Brain pericyte (primary cell): ENCODE measurements at places on chromosomes 2 and 18.

DNA sequence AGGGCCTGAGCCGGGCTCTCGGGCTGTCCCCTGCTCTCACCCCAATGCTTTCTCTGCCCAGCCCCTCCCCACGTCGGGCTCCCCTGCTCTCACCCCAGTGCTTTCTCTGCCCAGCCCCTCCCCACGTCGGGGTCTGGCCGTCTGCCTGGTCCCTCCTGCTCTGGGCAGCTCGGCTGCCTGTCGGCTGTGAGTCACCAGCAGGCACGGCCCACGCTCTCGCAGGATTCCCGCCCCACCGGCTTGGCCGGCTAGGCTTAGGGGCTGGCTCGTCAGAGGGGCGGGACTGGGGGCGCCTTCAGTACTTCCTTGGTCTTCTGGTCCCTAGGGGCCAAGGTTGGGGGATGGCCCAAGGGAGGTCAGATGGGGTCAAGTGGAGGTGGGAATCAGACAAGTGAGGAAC lies 3.3 kb downstream of the BOK start:
- no peak for DNase-seq

DNA sequence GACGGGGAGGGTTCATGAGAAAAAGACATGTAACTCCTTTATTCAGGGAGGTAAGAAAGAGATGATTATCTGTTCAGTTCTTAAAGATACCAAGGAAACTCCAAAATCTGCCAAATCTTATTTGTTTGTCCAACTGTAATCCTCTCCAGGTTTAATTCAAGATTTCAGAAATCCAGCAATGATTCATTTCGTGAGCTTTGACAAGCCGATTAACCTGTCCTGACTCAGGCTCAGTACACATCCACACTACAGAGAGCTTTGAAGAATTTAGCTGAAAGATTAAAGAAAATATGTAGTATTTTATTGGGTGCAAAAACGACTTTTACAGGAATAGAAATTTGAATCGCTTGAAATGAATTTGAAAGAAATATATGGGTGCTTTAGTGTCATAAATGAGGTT lies 1.1 kb downstream of the SPAG16 start:
- DNase-seq: no peak

- DNase-seq: no peak
Measured at GRCh38 chr2:33492399-33493134, 16.1 kb downstream of the RASGRP3 start.

DNA sequence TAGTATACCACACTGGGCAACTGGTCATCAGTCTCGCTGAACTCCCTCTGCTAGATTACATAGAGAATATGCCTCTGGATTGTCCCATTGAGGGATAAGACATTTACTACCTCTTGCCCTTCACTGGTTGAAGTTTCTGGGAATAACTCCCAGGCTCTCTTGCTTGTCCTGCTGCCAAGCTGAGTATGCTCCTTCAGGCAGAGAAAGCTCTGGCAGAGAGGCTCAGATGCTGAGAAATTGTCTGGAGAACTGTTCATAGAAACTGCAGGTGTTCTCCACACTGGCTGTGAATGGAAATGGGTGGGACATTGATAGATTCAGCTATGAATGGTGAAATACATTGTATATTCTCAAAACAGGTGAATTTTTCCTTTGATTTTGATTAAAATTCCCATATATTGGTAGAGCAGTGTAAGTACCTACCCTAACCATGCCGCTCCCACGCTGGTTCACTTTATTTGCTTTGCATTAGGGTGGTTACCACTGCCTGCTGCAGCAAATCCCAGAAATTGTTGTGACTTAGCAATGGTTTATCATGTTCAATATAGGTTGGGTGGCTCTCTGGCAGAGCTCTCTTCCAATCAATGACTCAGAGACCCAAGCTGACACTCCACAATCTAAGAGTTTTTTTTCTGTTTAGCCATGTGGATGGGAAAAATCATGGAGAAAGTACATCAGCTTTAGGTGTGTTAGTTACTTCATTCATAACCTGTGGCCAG lies 36.7 kb downstream of the FAM117B start:
- no peak for DNase-seq

GRCh38 chr2:70123051-70123828 lies 36.0 kb downstream of the PCBP1 start:
- no peak for DNase-seq

GRCh38 chr2:68879296-68879695 lies 8.1 kb upstream of the BMP10 start:
- no peak for DNase-seq

DNA sequence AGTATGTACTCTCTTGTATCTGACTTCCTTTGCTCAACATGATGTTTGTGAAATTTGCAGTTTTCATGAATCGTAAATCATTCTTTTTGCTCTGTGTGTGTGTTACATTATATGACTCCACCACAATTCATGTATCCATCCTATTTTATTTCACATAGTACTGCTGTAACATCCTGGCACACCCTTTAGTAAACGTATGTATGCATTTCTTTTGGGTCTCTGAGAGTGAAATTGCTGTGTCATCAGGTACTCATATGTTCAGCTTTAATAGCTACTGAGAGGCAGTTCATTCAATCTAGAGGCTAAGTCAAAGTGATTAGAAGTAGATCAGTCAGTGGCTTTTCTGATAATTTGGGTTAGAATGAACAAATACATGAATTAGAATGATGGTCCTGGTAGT lies 118.8 kb downstream of the ESCO1 start:
- no peak for DNase-seq

DNA sequence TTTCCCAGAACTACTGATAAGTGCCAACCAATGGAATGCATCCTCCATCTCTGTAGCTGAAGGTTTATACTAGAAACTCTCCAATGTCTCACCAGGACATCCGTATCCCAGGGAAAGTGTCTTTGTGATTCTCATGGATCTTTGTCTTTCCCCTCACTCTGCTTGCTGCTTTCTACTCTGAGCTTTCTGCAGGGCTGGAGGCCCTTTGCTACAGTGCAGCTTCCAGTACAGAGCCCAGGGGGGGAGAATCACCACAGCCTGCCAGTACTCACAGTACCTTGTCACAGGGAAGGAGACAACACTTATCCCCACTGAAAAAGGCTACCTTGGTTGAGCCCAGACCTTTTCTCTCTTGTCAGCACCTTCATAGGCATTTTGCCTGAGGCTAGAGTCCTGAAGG lies 627.0 kb downstream of the CNTNAP5 start:
- DNase-seq: no peak

GRCh38 chr2:109508556-109508955 lies 105.2 kb downstream of the SEPTIN10 start:
- DNase-seq: no peak

DNA sequence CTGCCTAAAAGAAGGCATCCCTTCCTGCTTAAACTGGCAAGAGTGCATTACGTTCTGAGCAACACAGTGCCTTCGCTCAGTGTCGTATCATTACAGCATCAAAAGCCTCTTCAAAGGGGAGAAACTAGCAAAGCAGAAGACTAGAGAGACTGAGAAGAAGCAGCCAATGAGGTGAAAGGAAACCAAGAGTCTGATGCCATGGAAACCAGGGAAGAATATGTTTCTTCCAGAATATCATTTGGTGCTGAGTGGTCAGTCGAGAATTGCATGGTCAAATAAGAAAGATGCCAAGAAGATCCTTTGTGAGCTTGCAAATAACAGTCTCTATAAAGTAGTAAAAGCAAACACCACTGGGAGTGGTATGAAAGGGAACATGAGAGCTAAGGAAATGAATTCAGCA lies 312.1 kb upstream of the CHST9 start:
- no peak for DNase-seq

- DNase-seq: no peak
Measured at GRCh38 chr18:27704736-27705361, 472.1 kb downstream of the CDH2 start.

- no peak for DNase-seq
Measured at GRCh38 chr2:32422133-32422532, 65.3 kb downstream of the BIRC6 start.

DNA sequence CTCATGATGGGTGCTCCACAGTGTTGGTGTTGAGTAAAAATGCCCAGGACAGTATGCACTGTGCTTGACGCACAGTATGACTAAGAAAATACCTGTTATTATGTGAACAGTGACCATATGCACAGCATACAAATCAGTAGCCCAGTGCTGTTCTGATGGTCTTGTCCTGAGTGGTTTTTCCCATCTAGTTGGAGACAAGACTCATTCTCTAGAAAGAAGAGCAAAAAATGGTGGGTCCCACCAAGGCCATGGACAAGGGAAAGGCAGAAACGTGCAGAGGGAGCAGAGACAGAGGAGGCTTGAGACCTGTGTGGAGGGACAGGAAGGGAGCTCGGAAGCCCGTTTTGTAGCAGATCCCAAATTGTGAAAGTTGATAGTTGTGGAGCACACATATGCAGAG lies 987 bp upstream of the SMIM21 start:
- no peak for DNase-seq

DNA sequence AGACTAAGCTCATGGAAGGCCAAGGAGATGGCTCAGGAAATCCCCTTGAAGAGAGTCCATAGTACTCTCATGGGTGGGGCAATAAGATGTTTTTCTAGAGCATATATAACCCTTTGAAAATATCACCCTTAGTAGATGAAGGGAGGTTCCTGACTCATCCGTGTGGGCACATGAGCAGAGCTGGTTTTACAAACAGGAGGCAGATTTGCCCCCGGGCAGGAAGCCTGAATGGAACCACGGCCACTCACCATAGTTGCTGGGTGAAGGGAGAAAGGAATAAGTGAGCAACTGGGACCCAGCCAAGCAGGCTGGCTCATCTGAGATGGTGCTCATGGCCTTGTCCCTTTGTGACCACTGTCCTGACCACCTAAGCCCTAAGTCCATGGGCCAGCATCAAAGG lies 29.0 kb upstream of the MAPRE3 start:
- no peak for DNase-seq

DNA sequence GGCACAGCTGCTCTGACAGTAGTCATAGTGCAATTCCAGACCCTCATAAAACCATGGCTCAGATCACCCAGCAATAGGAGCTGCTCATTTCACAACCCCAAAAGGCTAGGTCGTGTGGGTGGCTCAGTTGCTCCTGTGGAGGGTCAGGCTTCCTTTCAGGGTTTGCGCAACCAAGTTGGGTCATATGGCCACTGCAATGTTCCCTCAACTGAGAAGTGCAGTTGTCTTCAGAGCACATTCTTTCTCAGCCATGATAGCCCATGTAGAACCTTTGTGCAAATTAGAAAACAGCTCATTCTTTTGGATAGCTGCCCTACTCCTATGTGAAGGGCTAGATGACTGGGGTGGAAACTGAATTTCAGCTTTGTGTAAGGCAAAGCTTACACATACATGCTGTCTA lies 3.2 kb downstream of the SERPINB13 start:
- DNase-seq: no peak

GRCh38 chr18:55119434-55119833 lies 160.2 kb upstream of the CCDC68 start:
- no peak for DNase-seq

DNA sequence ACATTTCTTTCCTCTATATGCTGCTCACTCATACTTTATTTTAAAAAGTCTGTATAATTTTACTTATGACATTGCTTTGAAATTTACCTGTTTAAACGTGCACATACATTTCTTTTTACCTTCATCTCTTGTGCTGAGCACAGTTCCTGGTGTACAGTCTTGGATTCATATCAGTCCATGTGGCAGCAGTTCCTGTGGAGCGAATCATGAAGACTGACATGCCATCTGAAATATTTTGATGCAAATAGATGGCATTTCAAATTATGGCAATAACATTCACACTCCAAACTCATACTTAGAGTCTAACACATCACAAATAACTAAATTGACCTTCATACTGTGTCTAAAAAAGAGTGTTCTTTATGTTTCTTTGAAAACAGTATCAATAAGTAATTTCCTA lies 90.3 kb upstream of the CDH2 start:
- no peak for DNase-seq

- DNase-seq: no peak
Measured at GRCh38 chr2:45255563-45255962, 246.3 kb upstream of the SIX2 start.

DNA sequence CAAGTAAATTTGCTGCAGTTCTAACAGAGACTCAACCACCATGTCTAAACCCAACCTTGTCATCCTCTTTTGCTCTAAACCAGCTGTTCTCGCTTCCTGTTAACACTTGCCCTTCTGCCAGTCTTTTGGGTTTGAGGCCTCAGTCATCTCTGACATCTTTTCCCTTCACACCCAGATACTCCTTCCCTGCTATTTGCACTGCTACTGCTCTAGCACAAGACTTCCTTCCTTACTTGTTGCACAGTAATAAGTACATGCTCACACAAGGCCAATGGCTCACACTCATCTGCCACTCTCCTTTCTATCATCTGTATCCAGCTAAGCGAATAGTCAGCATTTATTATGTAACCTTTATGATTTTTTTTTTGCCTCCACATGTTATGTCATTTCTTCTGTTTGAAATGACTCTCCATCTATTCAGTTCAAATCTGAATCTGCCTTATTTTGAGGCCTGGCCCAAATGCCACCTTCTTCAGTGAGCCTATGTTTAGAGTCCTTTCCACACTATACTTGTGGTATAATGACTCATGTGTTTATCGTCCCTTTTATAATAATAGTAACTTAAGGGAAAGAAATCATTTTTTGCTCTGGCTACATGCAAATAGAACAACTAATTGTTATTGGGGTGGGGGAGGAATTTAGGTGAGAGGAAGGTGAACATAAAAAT lies 22.5 kb upstream of the CDKL4 start:
- no peak for DNase-seq

DNA sequence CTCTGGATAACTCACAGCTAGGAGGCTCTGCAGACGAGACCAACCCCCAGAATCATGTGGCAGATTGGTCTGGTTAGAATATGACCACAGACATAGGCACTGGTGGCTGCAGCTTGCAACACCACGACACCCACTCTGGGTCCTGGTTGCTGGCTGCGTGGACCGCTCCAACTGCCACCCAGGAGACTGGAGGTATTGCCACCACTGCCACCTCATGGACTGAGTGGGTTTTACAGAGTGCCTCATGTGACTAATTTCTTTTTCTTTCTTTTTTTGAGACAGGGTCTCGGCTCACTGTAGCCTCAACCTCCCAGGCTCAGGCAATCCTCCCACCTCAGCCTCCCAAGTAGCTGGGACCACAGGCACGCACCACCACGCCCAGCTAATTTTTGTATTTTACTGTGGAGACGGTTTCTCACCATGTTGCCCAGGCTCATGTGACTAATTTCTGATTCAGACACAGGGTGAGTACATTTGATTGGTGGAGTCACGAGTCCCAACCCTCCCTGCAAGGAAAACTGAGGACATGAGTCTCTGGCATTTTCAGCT lies 29.9 kb upstream of the NT5DC4 start:
- DNase-seq: no peak

GRCh38 chr2:17599617-17600016 lies 59.1 kb downstream of the VSNL1 start:
- DNase-seq: no peak

DNA sequence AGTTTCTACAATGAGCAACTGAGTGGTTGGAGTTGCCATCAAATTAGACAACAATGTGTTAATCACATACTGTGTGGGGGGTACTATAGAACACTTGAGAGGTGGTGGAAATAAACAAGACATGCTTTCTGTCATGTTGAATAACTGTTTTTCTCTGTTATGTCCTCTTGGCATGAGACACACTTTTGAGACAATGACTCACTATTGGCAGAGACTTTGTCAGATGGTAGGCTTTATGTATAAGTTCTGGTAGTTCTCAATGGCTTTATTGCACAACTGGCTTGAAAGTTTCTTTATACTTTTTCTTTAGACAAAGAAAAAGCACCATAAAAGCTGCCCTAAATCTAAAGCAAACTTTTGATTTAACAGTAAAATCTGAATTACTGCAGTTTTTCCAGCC lies 578.7 kb downstream of the ADCYAP1 start:
- DNase-seq: no peak
